Aorta (tissue), 5 donors: ENCODE measurements at places on chromosomes 6 and 20. TPM values are rescaled to one million over a fixed set of nuclear protein-coding genes. Genes with fewer than 3 reads are reported as not detected.
A peak's percentile ranks its signal among the peaks of the same experiment; 100 is the strongest.

GRCh38 chr20:17786221-17786718 is 86.5 kb downstream of the BANF2 start:
- H3K4me1 ChIP-seq, result no peaks in the 10 kb centered on the region
- H3K27ac ChIP-seq, result peak overlapping the region; percentile 28
- H3K27me3 ChIP-seq, result no peaks in the 10 kb centered on the region
- H3K36me3 ChIP-seq, result no peaks in the 10 kb centered on the region
- H3K4me3 ChIP-seq, result no peak overlapping the region

SLC39A7 gene
- total RNA-seq, result 90.3 TPM

GRM4 gene
- not detected for total RNA-seq

ARMC2 gene
- 12.3 TPM for total RNA-seq

DNA sequence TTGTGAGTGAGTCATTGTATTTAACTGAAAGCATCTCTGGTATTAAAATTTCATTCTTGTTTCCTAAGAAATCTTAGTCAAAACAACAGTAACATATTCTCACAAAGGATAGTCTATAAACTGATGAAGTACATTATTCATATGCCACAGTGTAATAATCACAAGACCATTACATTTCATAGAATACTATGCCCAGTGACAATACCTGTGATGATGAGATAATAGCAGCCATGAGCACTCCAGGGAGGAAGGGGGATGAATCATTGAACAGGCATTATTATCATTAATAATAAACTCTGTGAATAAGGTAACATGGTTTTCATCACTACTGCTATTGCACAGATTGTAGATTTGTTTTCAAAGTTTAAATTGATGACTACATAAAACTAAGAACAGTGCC is 667.9 kb downstream of the EPM2A start:
- no peaks in the 10 kb centered on the region for H3K36me3 ChIP-seq
- no peak overlapping the region for H3K27ac ChIP-seq
- no peaks in the 10 kb centered on the region for H3K4me1 ChIP-seq
- no peak overlapping the region for H3K4me3 ChIP-seq
- no peaks in the 10 kb centered on the region for H3K27me3 ChIP-seq

DNA sequence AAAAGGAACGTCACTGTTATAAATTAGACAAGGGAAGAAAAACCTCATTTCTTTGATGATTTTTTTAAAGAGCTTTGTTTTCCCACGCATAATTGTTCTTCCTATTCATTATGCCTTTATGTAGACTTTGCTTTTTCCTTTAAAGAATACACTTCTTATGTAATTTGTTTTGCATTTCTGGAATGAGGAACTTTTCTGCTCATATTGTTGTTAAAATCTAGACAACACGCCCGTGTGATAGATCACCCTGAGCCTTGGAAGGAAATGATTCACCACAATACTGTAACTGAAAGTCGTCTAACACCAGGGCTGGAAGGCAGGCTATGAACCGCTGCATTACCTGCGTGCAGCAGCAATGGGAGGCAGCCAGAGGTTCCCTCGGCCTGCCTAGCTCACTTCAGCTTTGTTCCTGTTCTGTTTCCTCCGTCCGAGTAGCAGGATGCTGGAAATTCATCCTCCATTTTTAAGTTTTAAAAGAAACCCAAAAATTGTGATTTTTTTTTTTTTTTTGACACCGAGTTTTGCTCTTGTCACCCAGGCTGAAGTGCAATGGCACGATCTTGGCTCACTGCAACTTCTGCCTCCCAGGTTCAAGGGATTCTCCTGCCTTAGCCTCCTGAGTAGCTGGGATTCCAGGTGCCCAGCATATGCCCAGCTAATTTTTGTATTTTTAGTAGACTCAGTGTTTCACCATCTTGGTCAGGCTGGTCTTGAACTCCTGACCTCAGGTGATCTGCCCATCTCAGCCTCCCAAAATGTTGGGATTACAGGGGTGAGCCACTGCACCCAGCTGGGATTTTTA is 49.6 kb upstream of the ZNF217 start:
- no peaks in the 10 kb centered on the region for H3K4me1 ChIP-seq
- no peaks in the 10 kb centered on the region for H3K36me3 ChIP-seq
- H3K27ac ChIP-seq, result no peak overlapping the region
- no peaks in the 10 kb centered on the region for H3K27me3 ChIP-seq

GRCh38 chr6:147282566-147282959 is 78.3 kb downstream of the STXBP5 start:
- H3K4me1 ChIP-seq, result no peaks in the 10 kb centered on the region
- no peak overlapping the region for H3K27ac ChIP-seq

PPP1R14C gene
- total RNA-seq, result 0.18 TPM

- no peak for DNase-seq
- no peak overlapping the region for H3K27ac ChIP-seq
- H3K27me3 ChIP-seq, result no peaks in the 10 kb centered on the region
- no peak overlapping the region for H3K4me3 ChIP-seq
These were observed 49.1 kb downstream of the LAMA2 start for GRCh38 chr6:128932061-128932460.

GRCh38 chr6:39430446-39430845 is 107.9 kb upstream of the KCNK16 start:
- H3K27ac ChIP-seq, result no peak overlapping the region
- DNase-seq, result no peak
- no peak overlapping the region for H3K4me3 ChIP-seq
- H3K36me3 ChIP-seq, result no peaks in the 10 kb centered on the region
- no peaks in the 10 kb centered on the region for H3K4me1 ChIP-seq

GRCh38 chr20:12699374-12700228 is 309.2 kb upstream of the SPTLC3 start:
- DNase-seq, result no peak
- H3K27me3 ChIP-seq, result no peaks in the 10 kb centered on the region
- no peaks in the 10 kb centered on the region for H3K4me1 ChIP-seq
- no peak overlapping the region for H3K4me3 ChIP-seq

DNA sequence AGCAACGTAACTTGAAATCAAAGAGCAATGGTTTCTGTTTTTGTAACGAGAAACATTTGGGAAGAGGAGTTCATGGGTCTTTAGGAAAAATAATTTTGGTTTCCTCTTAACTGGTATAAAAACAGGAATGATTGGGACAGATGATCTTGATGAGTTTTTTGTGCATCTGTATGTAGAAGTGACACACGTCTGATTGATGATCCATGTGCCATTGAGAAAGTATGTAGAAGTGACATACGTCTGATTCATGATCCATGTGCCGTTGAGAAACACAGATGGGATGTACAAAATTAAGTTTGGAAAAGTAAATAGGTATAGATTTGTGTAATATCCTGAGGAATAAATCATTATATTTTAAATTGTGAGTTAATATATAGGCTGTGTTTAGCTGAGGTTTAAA is 2.1 kb downstream of the KIAA1586 start:
- no peak overlapping the region for H3K4me3 ChIP-seq
- H3K27ac ChIP-seq, result no peak overlapping the region
- DNase-seq, result no peak
- no peaks in the 10 kb centered on the region for H3K27me3 ChIP-seq
- no peaks in the 10 kb centered on the region for H3K4me1 ChIP-seq

TMEM30A gene
- total RNA-seq, result 164 TPM

DNA sequence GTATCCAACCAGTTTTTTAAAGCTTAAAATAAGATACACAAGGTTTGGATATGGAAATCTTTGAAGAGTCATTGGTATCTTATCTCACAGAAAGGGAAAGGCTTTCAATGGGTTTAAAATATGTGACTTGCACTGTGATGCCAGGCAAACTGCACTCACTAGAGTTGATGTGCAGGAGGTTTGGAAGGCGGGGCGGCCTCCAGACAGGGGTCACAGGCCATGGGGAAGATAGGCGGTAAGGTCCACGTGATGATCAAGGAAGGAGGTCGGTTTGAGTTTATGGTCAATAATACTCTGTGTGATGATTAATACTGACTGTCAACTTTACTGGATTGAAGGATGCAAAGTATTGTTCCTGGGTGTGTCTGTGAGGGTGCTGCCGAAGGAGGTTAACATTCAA is 9.5 kb upstream of the RAMACL start:
- H3K36me3 ChIP-seq, result no peaks in the 10 kb centered on the region
- no peaks in the 10 kb centered on the region for H3K27me3 ChIP-seq
- H3K4me1 ChIP-seq, result no peaks in the 10 kb centered on the region
- no peak for DNase-seq
- no peak overlapping the region for H3K27ac ChIP-seq
- H3K4me3 ChIP-seq, result no peak overlapping the region

GRCh38 chr6:149354009-149354408 is 36.5 kb downstream of the TAB2 start:
- no peaks in the 10 kb centered on the region for H3K36me3 ChIP-seq
- no peak overlapping the region for H3K27ac ChIP-seq
- no peaks in the 10 kb centered on the region for H3K4me1 ChIP-seq
- no peaks in the 10 kb centered on the region for H3K27me3 ChIP-seq

ENPP3 gene
- total RNA-seq, result 1.7 TPM

- DNase-seq, result no peak
- H3K4me3 ChIP-seq, result no peak overlapping the region
- H3K36me3 ChIP-seq, result no peaks in the 10 kb centered on the region
- H3K27ac ChIP-seq, result no peak overlapping the region
- no peaks in the 10 kb centered on the region for H3K27me3 ChIP-seq
- peaks cover 5% of the 10 kb centered on the region for H3K4me1 ChIP-seq
These were observed 71.5 kb upstream of the PLN start for GRCh38 chr6:118476551-118476950.

GRCh38 chr20:5522422-5522821 is 205.7 kb upstream of the PROKR2 start:
- no peaks in the 10 kb centered on the region for H3K4me1 ChIP-seq
- no peak overlapping the region for H3K27ac ChIP-seq

KCNK15 gene
- total RNA-seq, result 5.0 TPM

DNA sequence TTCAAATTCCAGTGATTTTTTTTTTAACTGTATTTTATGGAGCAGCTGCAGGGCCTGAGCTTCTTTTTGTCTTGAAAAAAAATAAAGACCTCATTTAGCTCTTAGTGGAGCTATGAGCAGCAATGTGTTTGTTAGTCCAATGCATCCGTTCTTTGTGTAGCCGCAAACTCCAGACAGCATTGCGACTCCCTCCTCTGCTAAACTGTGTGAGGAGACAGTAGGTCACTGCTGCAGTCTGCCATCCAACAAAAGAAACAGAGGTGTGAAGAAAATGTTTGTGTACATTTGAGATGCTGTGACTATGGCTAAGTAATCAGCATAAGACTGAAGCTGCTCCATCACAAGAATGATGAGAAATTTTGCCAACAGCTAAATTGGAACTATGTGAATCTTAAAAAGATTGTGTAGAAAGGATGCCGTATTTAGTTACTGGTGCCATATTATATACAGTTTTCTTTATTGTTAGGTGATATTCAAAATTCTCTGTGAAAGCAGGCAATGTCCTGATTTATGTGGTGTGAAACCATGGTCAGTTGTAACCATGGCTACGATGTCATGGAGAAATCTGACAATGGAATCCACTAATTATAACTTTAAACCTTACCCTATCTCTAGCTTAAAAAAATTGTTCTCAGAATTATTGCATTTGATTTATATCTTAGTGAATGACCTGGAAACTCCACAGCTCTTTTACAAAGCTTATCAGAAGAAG is 428.8 kb upstream of the EPHA7 start:
- H3K27ac ChIP-seq, result no peak overlapping the region
- no peak for DNase-seq
- no peaks in the 10 kb centered on the region for H3K27me3 ChIP-seq
- no peak overlapping the region for H3K4me3 ChIP-seq

- H3K4me3 ChIP-seq, result no peak overlapping the region
- peak; percentile 78 for DNase-seq
- no peaks in the 10 kb centered on the region for H3K4me1 ChIP-seq
- no peak overlapping the region for H3K27ac ChIP-seq
- no peaks in the 10 kb centered on the region for H3K36me3 ChIP-seq
These were observed 1.5 kb downstream of the SIGLEC1 start for GRCh38 chr20:3710703-3711483.

- no peak overlapping the region for H3K27ac ChIP-seq
- no peak overlapping the region for H3K4me3 ChIP-seq
- no peaks in the 10 kb centered on the region for H3K36me3 ChIP-seq
- H3K27me3 ChIP-seq, result no peaks in the 10 kb centered on the region
These were observed 5.9 kb downstream of the RNASET2 start for GRCh38 chr6:166950443-166950821.

ARFGEF2 gene
- total RNA-seq, result 30.2 TPM

- H3K27ac ChIP-seq, result no peak overlapping the region
- H3K4me1 ChIP-seq, result no peaks in the 10 kb centered on the region
- no peaks in the 10 kb centered on the region for H3K27me3 ChIP-seq
These were observed 76.4 kb downstream of the CDC5L start for GRCh38 chr6:44463728-44464450.

- no peaks in the 10 kb centered on the region for H3K36me3 ChIP-seq
- no peak overlapping the region for H3K27ac ChIP-seq
- DNase-seq, result no peak
- no peaks in the 10 kb centered on the region for H3K27me3 ChIP-seq
- no peak overlapping the region for H3K4me3 ChIP-seq
These were observed 24.1 kb upstream of the ARFGEF2 start for GRCh38 chr20:48897305-48898010.

C6orf47 gene
- 18.3 TPM for total RNA-seq

GRCh38 chr20:4833074-4833728 is 111.5 kb downstream of the PRND start:
- H3K27ac ChIP-seq, result no peak overlapping the region
- no peak overlapping the region for H3K4me3 ChIP-seq
- H3K36me3 ChIP-seq, result no peaks in the 10 kb centered on the region
- no peak for DNase-seq

KCNQ5 gene
- total RNA-seq, result 8.1 TPM
